ENCODE measurements at places on chromosomes 5 and 9. TPM values are rescaled to one million over a fixed set of nuclear protein-coding genes. Genes with fewer than 3 reads are reported as not detected.

- DNase-seq, result no peak
Observed at GRCh38 chr9:75051285-75051684, 23.2 kb upstream of the CARNMT1 start.

DNA sequence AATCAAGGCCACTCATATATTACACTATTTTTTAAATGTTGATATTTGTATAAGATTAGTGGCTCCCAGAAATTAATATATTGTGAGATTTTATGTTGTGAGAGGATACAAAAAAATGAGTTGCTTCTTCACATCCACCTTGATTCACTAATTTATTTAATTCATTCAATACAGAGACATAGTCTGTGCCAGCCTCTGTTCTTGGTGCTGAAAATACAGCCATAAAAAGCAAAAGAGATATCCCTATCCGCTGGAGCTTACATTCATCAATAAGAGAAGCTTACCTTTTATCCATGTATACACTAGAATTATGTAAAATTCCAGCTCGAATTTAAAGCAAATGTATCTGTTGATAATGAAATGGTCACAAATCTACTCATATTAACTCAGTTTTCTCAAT lies 92.2 kb upstream of the GABRG2 start:
- DNase-seq, result no peak

Gene SPINK4
- not detected for total RNA-seq

GRCh38 chr5:179768326-179769085 lies 25.3 kb upstream of the LTC4S start:
- DNase-seq, result no peak

- DNase-seq, result no peak
Observed at GRCh38 chr5:52579391-52579790, 208.3 kb upstream of the ITGA1 start.

DNA sequence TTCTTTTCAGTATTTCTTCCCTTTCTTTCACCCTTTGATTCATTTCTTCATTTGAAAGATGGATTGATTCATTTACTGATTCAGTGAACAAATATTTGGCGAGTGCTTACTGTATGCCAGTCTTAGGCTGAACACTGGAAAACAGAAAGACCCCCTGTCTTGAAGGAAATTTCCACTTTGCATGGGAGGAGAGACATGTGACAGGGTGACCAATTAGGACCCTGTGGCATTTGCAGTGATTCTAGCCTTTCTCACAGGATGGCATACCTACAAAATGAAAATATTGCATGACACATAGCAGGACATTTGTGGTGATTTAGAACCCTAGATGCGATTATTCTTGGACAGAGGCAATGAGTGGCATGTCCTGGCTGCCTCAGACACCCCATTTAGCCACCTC lies 407.2 kb upstream of the SGCD start:
- DNase-seq, result no peak

Gene TYRP1
- not detected for total RNA-seq

- no peak for DNase-seq
Observed at GRCh38 chr9:73038613-73039012, 85.8 kb upstream of the ALDH1A1 start.

Gene FAXDC2
- 0.28 TPM for total RNA-seq
